Stimulated activated CD4-positive, alpha-beta T cell treated with anti-CD3 and anti-CD28 coated beads, Interleukin-15, amount 100 ng/mL, for 1 hour (primary cell): ENCODE measurements at places on chromosomes 2 and 18.

DNA sequence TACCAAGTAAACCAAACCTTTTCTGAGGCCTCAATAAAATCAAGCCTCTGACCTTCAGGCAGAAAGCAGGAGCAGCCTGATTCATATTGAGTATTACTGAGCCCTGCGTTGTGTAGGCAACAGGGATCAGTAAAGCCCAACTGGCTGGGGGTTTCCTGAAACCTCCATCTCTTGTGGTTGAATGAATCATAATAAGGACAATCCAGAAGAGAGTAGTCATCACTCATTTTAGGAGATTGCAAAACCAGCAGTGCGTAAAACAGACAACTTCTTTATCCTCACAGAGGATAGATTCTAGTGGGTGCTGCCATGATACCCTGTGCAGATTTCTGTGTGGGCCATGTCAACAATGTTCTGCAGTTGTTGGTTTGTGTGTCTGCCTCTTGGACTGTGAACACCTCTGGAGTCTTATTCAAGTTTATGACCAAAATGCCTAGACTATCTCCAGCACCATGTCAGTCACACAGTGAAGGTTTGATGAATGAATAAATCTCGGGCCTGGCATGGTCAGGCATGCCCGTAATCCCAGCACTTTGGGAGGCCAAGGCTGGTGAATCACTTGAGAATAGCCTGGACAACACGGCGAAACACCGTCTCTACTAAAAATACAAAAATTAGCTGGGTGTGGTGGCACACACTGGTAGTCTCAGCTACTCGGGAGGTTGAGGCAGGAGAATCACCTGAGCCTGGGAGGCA lies 51.8 kb upstream of the RAB27B start:
- no peak for DNase-seq

- DNase-seq, result no peak
Measured at GRCh38 chr2:156448766-156449165, 12.6 kb downstream of the GPD2 start.

GRCh38 chr2:73920577-73921545 lies 5.8 kb upstream of the DGUOK start:
- no peak for DNase-seq

DNA sequence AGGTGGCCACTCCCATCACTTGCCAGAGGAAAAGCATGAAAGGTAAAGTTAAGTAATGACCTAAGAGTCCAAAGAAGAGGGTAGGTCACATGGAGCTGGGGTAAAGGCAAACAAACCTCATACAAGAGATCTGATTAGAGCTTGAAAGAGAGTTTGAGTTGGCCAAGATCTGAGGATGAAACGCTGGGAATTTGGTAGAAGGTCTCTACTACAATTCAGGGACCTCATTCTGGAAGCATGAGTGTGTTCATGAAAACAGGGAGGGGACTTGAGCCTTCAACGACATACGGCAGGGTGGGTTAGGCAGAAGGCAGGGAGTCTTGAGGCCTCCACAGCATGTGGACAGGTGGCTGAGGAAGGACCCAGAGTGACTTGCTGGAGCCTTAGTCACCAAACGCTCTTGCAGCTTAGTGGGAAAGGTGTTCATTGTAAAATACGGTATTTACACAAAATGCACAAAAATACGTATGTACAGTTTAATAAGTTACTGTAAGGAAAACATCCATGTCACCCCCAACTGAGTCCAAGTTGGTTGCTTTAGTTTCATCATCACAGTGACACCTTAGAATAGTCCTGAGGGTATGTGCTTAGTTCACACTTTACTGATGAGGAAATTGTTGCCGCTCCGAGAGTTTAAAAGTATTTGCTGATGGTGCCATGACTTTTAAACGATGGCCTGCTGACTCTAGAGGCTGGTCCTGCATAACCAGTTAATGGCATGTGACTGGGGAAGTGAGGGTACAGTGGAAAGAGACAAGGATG lies 5.0 kb upstream of the FARP2 start:
- DNase-seq, result no peak

DNA sequence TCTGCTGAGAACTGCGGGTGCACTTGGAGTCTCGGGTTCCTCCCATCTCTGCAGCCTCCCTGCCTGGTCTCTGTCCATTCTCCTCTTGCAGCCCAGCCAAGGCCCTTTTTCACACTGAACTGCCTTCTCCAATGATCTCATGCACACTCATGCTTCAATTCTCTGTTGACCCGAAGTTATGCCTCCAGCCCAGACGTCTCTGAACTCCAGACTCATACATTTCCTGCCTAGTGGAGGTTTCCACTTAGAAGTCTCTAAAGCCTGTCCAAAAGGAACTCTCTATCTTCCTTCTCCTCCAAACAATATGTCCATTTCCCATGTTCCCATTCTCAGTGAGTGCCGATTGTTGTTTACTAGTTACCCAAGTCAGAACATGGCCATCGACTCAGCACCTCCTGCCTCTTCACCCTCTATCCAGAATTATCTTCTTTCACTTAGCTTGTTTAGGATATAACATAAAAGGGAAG lies 155.2 kb downstream of the IRS1 start:
- DNase-seq, result no peak

GRCh38 chr2:204840504-204840903 lies 295.2 kb downstream of the PARD3B start:
- no peak for DNase-seq

- DNase-seq, result no peak
Measured at GRCh38 chr18:46319783-46320182, 215.6 kb downstream of the HAUS1 start.

- DNase-seq, result no peak
Measured at GRCh38 chr18:713135-713490, 683 bp upstream of the ENOSF1 start.

DNA sequence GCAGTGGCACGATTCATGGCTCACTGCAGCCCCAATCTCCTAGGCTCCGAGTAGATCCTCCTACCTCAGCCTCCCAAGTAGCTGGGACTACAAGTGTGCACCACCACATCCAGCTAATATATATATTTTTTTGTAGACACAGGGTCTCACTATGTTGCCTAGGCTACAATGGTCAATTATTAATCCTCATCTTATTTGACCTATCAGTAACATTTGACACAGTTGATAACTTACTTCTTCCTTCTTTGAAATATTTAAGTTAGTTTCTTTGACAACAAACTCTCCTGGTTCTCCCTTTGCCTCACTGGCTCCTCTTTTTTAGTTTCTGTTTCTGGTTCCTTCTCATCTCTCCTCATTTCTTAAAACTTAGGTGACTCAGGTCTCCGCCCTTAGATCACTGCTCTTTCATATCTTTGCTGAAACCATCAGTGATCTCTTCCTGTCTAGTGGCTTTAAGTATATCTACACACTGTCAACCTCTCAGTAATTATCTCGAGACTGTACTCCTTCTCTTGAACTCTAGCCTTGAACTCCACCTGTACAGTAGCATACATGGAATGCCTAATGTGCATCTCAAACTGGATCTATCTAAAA lies 11.5 kb downstream of the PGAP1 start:
- DNase-seq, result no peak

GRCh38 chr2:13660231-13660630 lies 943.5 kb downstream of the TRIB2 start:
- no peak for DNase-seq

- DNase-seq, result no peak
Measured at GRCh38 chr2:159091976-159092375, 123.5 kb downstream of the TANC1 start.
